Stimulated activated CD8-positive, alpha-beta memory T cell treated with anti-CD3 and anti-CD28 coated beads, Interleukin-2, amount 100 ng/mL, for 1 hour (primary cell): ENCODE measurements at places on chromosomes 12 and 14.

GRCh38 chr12:47992776-47993175 is 11.5 kb downstream of the COL2A1 start:
- DNase-seq = no peak

GRCh38 chr12:66188584-66189485 is at the start of gene IRAK3:
Gene IRAK3 (plus strand): TSS chr12:66189214. CDS start chr12:66189300, 86 bp downstream.
- no peak for DNase-seq

DNA sequence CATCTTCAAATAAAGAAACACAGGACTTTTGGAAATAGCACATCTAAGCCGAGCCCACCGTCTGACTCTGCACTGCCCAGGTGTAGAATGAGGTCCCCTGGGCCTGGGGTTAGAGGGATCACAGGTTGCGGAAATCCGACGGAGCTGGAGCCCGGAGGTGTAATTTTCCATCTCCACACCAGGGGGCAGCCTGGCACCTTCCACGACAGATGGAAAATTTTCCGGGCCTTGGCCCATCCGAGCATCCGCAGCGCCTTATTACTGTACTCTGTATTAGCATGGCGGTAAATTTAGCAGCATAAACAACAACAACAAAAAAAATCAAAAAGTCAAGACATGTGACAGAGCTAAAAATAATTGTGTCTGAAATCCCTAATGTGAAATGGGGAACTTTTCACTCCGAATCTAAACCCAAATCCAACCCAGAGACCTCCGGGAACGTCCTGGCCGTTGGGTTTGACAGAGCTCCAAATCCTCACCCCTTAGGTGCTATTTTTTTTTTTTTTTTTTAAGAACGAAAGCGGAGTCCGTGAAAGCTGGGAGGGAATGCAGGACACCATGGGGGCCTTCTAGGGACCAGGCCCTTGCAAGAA is 93.9 kb downstream of the KSR2 start:
- DNase-seq = peak; percentile 26

DNA sequence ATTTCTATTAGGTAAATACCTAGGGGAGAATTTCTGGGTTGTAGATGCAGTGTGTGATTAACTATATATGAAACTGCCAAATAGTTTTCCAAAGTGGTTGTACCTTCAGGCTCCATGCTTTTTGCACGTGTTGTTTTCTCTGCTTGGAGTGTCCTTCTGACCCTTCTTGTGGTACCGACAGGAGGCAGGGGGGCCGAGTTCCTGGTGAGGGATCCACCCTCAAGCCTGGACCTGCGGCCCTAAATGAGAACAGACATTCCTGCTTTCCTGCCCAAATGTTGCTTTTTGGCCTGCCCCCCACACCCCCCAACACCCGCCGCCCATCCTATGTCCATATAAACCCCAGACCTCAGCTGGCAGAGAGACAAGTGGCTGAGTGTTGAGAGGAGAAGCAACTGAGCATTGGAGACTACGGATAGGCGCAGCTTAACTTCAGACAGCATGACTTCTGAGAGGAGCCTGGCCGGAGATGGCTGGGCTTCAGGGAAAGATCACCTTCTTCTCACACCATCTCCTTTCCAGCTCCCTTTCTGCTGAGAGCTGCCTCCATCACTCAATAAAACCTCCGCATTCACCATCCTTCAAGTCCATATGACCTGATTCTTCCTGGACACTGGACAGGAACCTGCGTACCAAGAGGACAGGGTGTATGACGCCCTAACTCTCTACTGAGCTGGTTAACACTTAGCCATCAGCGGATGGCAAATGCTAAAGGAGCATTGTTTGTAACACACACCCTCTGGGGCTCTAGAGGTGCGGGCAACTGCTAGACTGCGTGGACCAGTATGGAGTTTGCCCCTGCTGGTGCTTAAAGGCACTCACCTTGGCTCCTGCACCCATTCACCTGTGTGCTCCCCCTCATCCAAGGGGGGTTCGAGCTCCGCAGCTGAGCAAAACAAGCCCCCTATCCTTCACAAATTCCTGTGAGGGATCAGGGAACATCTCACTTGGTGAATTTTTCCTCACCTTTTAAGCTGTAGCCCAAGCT is 194.7 kb upstream of the FBXO33 start:
- DNase-seq = no peak

DNA sequence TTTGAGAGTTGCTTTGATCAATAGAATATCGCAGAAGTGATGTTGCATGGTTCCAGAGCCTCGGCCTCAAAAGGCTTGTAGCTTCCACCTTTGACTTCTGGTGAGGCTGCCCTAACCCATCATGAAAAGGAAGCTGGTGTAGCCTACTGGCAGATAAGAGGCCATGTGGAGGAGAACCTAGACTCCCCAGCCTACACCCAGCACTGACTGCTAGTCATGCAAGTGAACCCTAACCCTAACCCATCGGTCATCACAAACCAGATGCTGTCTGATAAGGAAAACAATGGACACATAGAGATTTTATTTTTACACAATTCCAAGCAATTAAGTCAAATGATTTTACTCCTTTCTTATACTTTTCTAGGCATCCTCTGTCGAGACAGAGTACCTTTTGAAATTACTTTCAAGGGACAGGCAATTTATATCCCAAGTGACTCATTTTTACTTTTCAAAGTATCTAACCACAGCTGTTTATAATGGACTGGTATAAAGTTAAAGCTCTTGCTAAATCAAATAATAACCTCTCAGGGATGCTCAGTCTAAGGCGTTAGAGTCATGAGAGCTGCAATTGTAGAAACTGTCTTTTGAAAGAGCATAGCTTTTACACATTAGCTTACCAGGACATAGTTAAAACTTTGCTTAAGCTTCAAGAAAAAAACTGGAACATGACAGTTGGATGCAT is 17.6 kb downstream of the PTPRB start:
- no peak for DNase-seq

- DNase-seq = no peak
Observed at GRCh38 chr12:98592825-98593322, 612 bp upstream of the SLC25A3 start.
